Ovary (tissue), 10 donors: ENCODE measurements at places on chromosomes 6 and 20. TPM values are rescaled to one million over a fixed set of nuclear protein-coding genes. Genes with fewer than 3 reads are reported as not detected.

GRCh38 chr6:97262676-97263075 lies 20.3 kb downstream of the MMS22L start:
- no peak overlapping the region for H3K27ac ChIP-seq
- H3K4me1 ChIP-seq = no peaks in the 10 kb centered on the region
- H3K36me3 ChIP-seq = no peaks in the 10 kb centered on the region
- no peaks in the 10 kb centered on the region for H3K27me3 ChIP-seq
- no peak for DNase-seq

CRIP3 gene
- total RNA-seq = 2.0 TPM

GRCh38 chr6:56486681-56487080 lies 156.0 kb downstream of the DST start:
- H3K4me3 ChIP-seq = no peak overlapping the region
- H3K36me3 ChIP-seq = no peaks in the 10 kb centered on the region
- H3K27me3 ChIP-seq = no peaks in the 10 kb centered on the region
- H3K4me1 ChIP-seq = no peaks in the 10 kb centered on the region
- no peak for DNase-seq

DNA sequence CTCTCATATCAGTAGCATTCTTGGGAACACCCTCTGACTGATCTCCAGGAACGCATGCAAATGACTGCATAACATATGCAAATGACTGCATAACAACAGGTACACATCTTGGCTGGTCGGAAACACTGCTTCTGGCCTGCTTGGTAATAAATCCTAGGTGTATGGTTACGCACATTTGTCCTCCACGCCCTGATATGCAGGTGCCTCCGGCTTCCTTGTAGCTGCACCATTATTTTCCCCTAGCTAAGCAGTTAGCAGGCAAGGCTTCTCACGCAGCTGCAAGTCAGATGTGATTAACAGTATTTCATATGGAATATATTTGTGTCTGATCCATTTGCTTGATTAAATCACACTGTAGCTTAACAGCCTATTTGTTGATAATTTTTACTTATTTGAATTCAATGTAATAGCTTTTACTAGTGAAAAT lies 5.9 kb downstream of the RPS6KA2 start:
- no peak overlapping the region for H3K4me3 ChIP-seq
- no peak overlapping the region for H3K27ac ChIP-seq
- DNase-seq = no peak
- H3K36me3 ChIP-seq = no peaks in the 10 kb centered on the region

DNA sequence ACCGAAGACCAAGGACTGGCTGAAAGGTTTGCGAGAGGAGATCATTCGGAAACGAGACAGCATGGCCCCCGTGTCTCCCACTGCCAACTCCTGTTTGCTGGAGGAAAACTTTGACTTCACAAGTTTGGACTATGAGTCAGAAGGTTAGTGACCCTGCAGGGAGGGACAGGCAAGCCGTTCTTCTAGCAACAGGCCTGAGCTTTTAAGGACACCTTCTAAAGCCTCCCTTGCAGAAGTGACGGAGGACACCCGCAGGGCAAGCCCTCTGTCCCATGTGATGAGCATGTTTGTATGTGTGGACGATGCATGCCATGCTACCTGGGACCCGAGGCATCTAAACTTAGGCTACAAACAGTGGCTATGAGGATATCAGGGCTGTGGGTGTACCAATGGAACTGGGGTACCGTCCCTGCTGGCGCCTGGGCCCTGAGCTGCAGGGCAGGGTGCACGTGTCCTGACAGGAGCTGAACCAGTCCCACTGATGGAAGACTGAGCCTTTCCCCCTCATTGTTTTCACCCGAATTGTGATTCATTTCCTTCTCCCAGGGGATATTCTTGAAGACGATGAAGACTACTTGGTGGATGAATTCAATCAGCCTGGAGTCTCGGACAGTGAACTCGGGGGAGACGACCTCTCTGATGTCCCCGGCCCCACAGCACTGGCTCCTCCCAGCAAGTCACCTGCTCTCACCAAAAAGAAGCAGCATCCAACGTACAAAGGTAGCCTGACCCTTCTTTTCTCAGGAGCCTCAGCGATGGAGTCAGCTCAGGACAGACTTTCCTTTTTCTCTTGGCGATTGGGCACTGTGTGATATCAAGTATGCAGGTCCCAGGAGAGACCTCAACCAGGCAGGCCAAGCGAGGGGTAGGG lies 84.4 kb downstream of the SERAC1 start:
- H3K4me1 ChIP-seq = peaks cover 8% of the 10 kb centered on the region
- no peaks in the 10 kb centered on the region for H3K36me3 ChIP-seq
- no peak overlapping the region for H3K27ac ChIP-seq

- no peaks in the 10 kb centered on the region for H3K36me3 ChIP-seq
- H3K4me1 ChIP-seq = peaks cover 3% of the 10 kb centered on the region
- DNase-seq = no peak
- no peak overlapping the region for H3K4me3 ChIP-seq
These were observed 131.2 kb upstream of the FAM184A start for GRCh38 chr6:119209452-119210205.

CENPB gene
- 99.6 TPM for total RNA-seq

MUCL3 gene
- total RNA-seq = under 0.01 TPM

MUC22 gene
- not detected for total RNA-seq

PGBD1 gene
- 2.4 TPM for total RNA-seq

PTP4A1 gene
- 29.2 TPM for total RNA-seq

HCK gene
- total RNA-seq = 3.1 TPM

GRCh38 chr20:1062334-1063010 lies 55.9 kb upstream of the PSMF1 start:
- H3K27ac ChIP-seq = no peak overlapping the region
- H3K4me3 ChIP-seq = no peak overlapping the region
- no peak for DNase-seq
- no peaks in the 10 kb centered on the region for H3K27me3 ChIP-seq

GRCh38 chr6:146905181-146905704 lies 299.0 kb upstream of the STXBP5 start:
- DNase-seq = no peak
- no peak overlapping the region for H3K27ac ChIP-seq
- no peak overlapping the region for H3K4me3 ChIP-seq
- no peaks in the 10 kb centered on the region for H3K27me3 ChIP-seq
- H3K4me1 ChIP-seq = no peaks in the 10 kb centered on the region

DEFB127 gene
- not detected for total RNA-seq

PRR18 gene
- total RNA-seq = 5.1 TPM
